Activated CD4-positive, alpha-beta T cell treated with anti-CD3 and anti-CD28 coated beads, Interleukin-2, amount 10 ng/mL, durations not matched to agents 7 days and 5 days (primary cell): ENCODE measurements at places on chromosomes 7 and 10. TPM values are rescaled to one million over a fixed set of nuclear protein-coding genes. Genes with fewer than 3 reads are reported as not detected.
A peak's percentile ranks its signal among the peaks of the same experiment; 100 is the strongest.

The MBL2 gene
- not detected for total RNA-seq

The IL6 gene
- 0.92 TPM for total RNA-seq

The ZNF425 gene
- 0.67 TPM for total RNA-seq

The RPEL1 gene
- not detected for total RNA-seq

The CPXM2 gene
- not detected for total RNA-seq

The AKR1C4 gene
- not detected for total RNA-seq

The ZFAND4 gene
- 16.5 TPM for total RNA-seq

The MYPN gene
- not detected for total RNA-seq

The LIPJ gene
- not detected for total RNA-seq

The PHKG1 gene
- 2.5 TPM for total RNA-seq

The VWC2 gene
- total RNA-seq: not detected

The NSMCE4A gene
- total RNA-seq: 63.5 TPM

GRCh38 chr10:93566435-93567276, at the start of gene FFAR4:
FFAR4 (plus strand) TSS chr10:93566665; CDS start chr10:93566721, 56 bp downstream.
- DNase-seq: no peak

DNA sequence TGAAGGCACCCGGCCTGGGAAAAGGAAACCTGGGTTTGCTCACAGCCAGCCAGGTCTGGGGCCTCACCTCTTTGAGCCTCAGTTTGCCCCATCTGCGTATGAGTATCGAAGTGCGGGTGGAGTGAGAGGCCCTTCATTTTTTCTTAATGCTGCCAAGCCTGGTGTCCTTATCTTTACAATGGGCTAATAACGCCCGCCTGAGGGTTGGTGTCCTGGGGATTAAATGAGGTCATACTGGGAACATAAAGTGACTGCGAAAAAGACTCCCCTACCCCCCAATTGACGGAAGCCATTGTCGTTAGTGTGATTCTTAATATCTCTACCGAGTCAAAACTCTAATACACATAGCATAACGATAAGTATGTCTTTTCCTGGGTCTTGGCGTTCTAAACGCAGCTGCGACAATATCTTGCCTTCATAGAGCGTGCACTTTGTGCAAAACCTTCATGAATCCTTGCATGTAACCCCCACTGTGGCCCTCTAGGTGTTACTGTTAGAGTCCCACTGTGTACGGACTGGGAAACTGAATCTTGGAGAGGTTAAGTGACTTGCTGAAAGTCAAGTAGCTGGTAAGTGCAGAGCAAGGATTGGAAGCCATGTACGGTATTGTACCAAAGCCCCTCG, 11.4 kb upstream of the GRB10 start:
- DNase-seq: no peak

DNA sequence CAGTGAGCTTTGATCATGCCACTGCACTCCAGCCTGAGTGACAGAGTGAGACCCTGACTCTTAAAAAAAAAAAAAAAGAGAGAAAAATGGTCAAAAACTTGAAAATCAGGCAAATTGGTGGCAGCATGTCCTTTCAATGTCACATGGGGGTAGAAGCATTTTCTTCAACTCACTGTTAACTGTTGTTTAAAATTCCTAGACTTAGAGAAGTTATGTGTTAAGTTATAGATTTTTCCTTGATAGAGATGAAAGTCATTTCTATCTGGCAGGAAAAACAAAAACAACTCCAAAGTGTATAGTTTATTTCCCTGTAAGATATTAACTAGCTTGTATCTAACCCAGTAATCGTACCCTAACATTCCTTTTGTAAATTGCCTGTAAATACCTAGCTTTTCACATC, 26.8 kb downstream of the LYZL2 start:
- no peak for DNase-seq

GRCh38 chr7:7702826-7703225, 15.6 kb downstream of the RPA3 start:
- no peak for DNase-seq

DNA sequence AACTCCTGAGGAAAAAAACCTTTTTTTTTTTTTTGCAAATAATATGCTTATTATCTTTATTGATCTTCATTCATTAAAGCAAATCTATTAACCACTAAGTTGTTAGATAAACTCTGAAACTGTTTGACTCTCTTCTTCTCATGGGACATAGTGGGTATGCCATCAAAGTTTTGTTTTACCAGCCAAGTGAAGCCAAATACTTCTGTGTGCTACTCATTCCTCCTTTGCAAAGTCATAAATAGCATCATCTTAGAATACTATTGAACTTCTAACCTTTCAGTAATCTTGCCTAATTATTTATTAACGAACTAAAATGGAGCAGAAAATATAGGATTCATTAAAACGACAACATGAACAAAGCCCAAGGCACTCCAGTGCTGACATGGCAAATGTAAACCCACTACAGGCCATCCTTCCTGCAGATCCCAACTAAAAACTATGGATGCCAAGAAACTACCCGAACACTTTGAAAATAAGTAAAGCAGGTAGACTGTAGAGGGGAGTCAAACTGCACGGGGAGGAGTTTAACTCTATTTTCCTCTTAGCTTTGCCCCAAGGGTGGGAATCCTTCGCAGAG, 61.2 kb upstream of the ODAD2 start:
- DNase-seq: no peak

DNA sequence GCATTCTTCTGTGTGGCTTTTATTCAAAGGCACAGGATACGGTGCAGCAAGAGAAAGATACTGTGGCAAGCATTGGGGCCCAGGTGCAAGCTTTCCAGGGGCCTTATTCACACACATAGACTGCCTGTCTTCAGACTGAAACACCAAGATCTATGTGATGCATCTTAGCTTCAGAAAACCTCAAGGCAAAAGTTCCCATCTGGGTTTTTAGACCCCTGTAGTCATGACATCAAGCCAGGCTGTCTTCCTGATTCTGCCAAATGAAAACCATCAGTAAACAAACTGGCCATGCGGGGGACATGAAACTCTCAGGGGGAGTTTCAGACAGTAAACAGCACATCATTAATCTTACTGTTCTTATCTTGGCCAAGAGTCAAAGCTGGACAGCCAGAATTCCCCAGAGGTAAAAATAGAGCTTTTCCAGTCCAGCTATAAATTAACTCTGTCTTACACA, 9.8 kb downstream of the AGBL3 start:
- DNase-seq: no peak

- no peak for DNase-seq
These were observed 173.1 kb downstream of the PTPRN2 start for GRCh38 chr7:158414486-158414961.

DNA sequence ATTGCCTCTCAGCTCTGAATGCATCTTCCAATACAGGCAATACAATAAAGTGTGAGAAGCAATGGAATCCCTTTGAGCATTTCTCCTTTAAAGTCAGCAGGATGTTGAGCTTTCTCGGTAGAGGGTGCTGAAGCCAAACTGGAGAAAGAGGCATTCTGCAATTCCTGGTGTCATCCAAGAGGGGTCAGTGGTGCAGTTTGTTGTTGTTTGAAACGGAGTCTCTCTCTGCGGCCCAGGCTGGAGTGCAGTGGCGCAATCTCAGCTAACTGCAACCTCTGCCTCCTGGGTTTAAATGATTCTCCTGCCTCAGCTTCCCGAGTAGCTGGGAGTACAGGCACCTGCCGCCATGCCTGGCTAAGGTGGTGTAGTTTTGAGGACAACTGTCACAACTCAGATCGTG, 486.5 kb downstream of the CALN1 start:
- no peak for DNase-seq

DNA sequence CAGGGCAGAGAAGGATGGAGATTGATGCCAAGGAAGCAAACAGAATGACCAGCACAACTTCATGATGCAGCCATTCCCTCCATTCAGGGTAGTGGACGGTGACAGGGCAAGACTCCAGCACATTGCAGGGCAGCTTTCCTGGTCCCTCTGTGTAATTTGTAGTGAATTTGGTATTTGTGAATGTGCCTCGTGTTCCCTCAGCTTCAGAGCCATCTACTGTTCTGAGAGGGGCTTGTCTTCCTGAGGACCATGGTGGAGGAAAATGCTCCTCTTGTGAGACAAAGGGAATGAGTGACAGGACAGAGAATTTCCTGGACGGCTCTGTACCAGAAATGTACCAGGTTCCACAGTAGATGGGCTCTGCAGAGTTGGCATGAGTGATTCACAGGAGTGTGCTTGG, 132.1 kb downstream of the ADRA2A start:
- no peak for DNase-seq

DNA sequence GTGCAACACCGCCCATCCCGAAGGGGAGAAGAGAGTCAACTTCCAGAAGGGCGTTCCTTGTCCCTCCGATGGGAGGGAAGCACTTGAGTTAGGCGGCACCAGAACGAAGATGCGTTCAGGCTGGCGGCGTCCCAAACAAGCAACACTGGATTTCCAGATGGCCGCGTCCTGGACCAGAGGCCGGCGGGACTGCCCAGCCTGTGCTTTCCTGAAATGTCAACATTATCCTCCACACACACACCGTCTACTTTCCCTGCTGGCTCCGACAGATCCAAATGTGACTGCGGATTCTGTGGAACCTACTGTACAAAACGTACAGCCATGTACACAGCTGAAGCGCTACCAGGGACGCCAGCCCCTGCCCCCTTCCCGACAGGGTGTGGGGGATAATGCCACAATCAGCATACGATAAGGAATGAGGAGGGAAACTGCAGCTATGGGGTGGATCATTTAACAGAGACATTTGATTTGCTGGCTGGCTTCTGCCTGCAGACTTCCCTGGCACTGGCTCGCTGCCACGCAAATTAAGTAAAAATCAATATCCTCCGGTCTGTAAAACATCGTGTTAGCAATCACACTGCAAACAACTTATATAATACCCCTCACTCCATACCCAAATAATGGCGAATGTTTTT, 82.1 kb downstream of the ZRANB1 start:
- no peak for DNase-seq

DNA sequence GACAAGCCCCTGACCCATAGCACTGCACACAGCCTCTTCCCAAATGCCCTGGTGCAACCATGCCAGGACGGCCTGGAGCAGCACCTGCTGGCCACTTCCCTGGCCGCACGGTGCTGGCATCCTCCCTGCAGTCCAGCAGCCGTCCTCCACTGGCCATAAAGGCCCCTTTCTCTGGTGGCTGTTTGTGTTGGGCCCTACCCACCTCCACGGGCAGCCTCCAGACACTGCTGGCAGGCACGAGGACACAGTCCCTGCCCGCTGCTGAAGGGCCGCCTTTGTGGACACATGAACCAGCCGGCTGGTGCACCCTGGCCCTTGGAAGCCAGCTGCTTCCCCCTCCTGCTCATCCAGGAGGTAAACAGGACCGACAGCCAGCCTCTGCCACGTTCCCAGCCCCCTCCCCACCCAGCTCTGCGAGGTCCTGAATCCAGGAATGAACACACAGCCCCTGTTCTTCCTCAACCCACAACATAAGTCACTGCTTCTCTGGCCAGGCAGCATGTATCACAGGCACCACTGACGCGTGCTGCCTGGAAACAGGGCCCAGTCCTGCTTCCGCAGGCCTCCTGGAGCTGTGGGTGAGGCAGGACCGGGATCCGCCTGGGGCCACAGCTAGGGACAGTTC, 43.8 kb downstream of the SPOCK2 start:
- DNase-seq: no peak

- DNase-seq: no peak
These were observed 327.6 kb upstream of the COBL start for GRCh38 chr7:51644216-51644615.

- no peak for DNase-seq
These were observed 308.2 kb downstream of the PPP1R3A start for GRCh38 chr7:113610572-113610971.

DNA sequence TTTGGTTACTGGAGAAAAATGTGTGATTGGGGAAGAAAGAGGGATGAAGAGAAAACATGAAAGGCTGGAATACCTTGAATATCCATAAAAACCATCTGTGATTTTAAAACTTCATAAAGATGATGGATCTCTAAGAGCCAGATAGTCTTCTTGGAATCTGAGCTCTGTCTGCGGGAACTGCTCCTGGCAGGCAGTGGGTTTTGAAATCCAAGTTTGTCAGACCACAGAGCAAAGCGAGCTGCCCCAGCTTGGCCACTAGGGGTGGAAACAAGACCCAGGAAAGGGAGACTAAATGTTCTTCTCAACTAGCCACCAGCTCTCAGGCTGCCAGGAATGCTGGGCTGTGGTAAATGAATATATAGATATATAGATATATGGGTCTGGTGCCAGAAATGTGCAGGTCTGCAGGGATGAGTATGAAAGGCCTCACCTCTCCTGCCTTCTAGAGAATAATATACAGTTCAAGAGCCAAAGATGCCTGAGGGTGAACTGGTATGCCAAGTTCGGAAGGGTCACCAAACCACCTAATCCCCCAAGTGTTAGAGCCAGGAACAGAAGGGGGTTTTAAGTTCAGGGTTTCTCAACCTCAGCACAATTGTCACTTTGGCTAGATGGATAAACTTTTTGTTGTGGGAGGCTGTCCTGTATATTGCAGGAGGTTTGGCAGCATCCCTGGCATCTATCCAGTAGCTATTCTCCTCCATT, 208.8 kb downstream of the KCNMA1 start:
- no peak for DNase-seq

GRCh38 chr10:26481914-26482550, 43.9 kb downstream of the APBB1IP start:
- DNase-seq: peak; percentile 66

GRCh38 chr10:75407713-75408508, 6.3 kb upstream of the ZNF503 start:
- DNase-seq: no peak

- no peak for DNase-seq
These were observed 97.5 kb downstream of the FAM53B start for GRCh38 chr10:124646483-124647352.

DNA sequence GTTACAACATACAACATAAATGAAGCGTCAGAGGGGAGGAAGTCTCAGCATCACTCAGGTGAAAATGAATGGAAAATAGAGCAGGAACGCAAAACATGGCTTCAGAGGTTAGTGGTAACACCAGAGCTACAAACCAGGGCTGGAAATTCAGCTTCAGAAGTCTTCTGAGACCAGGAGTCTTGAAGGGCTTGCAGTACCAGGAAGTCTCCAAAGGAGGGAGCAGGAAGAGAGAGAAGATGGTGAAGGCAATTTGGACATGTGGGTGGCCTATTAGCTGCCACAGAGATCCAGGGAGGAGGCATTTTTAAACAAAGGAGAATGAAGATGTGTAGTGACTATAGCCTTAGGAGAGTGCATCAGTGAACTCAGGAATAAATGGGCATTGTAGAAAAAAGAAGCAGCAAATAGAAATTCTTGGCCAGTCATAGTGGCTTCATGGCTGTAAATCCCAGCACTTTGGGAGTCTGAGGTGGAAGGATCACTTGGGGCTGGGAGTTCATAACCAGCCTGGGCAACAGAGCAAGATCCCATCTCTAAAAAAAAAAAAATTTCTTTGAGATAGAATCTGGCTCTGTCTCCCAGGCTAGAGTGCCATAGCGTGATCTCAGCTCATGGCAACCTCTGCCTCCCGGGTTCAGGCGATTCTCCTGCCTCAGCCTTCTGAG, 9.3 kb upstream of the TET1 start:
- DNase-seq: peak; percentile 66

GRCh38 chr7:82599895-82600294, 156.3 kb upstream of the CACNA2D1 start:
- DNase-seq: no peak

DNA sequence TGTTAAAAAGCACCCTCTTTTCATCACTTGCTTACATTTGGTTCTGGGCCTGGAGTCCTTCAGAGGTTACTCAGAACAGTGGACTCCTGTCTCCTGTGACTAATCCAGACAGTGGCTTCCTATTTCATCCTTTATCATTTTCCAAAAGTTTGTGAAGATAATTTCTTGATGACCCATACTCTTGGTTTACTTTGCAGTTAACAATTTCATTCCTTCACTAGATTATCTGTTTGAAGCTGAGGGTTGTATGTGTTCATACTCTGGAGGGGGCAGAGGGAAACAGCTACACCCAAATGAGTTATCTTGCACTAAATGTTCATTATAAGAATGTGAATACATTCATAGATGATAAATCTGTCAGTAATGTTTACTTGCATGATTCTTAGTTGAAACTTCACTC, 124.7 kb downstream of the ZNF248 start:
- no peak for DNase-seq

GRCh38 chr7:158113321-158114025, 474.1 kb downstream of the PTPRN2 start:
- no peak for DNase-seq
